ENCODE measurements at places on chromosomes 13 and 19.

- no peak for DNase-seq
Observed at GRCh38 chr19:11554160-11554559, 4.9 kb downstream of the ELOF1 start.

GRCh38 chr13:51192348-51192747 lies 29.9 kb upstream of the FAM124A start:
- no peak for DNase-seq

- no peak for DNase-seq
Observed at GRCh38 chr13:74090869-74091605, 43.2 kb downstream of the KLF12 start.

- DNase-seq: no peak
Observed at GRCh38 chr13:37701972-37702371, 103.4 kb upstream of the POSTN start.

DNA sequence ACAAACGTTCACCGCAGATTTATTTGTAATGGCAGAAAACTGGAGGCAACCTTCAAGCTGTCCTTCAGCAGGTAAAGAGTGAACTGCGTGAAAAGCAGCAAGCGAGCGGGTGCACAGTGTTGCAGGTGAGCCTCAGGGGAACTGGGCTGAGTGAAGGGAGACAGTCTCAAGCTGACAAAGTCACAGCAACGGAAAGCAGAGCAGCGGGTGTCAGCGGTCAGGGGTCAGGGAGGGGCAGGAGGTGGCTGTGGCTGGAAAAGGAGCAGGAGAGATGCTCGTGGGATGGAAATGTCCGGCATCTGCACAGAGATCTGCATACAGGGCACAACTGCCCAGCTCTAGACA lies 8.5 kb upstream of the RASA3 start:
- no peak for DNase-seq

DNA sequence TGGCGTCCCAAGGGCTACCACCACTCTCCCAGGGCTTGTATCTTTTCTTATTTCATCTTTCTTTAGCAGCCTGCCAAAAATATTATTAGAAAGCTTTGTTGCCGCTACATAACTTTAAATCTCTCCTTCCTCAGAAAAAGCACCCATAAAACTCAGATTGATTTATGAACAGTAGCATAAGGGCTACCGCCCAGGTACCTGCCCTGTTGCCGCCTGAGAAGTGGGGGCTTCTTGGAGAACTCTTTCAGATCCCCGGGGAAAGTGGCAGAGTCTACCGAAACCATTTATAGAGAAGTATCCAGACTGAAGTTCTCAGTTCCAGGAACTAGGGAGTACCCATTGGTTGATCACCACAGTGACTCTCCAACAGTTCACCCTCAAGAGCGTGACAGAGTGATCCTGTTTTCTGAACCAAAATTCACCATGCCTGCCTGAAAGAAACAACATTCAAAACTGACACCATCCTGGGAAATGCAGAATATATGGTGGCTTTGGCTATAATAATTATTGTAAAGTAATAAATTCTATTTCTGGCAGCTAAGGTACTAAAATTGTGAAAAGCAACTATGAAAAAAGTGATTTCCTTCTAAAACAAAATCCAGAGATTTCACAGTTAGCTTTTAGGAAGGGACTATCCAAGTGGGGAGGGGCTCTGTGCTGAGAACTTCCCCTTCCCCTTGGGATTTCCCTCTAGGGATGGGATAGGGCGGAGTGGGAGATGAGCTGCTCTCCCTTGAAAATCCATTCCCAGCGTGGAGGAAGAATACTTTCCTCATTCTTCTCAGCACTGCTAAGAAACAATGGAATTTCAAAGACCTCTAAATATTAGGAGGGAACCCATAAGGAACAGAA lies 877 bp upstream of the N4BP2L1 start:
- no peak for DNase-seq

GRCh38 chr13:113655346-113656002 lies 2.5 kb downstream of the ATP4B start:
- no peak for DNase-seq

GRCh38 chr19:1000095-1000494 lies at the start of gene GRIN3B:
TSS of gene GRIN3B (plus strand) at chr19:1000419. CDS start at chr19:1000438, 19 bp downstream.
- peak; percentile 48 for DNase-seq

GRCh38 chr19:924553-925086 lies 1.2 kb upstream of the ARID3A start:
- no peak for DNase-seq

- DNase-seq: no peak
Observed at GRCh38 chr13:100597253-100597652, 8.7 kb upstream of the GGACT start.

GRCh38 chr19:1172353-1173158 lies 1.5 kb downstream of the SBNO2 start:
- DNase-seq: no peak

DNA sequence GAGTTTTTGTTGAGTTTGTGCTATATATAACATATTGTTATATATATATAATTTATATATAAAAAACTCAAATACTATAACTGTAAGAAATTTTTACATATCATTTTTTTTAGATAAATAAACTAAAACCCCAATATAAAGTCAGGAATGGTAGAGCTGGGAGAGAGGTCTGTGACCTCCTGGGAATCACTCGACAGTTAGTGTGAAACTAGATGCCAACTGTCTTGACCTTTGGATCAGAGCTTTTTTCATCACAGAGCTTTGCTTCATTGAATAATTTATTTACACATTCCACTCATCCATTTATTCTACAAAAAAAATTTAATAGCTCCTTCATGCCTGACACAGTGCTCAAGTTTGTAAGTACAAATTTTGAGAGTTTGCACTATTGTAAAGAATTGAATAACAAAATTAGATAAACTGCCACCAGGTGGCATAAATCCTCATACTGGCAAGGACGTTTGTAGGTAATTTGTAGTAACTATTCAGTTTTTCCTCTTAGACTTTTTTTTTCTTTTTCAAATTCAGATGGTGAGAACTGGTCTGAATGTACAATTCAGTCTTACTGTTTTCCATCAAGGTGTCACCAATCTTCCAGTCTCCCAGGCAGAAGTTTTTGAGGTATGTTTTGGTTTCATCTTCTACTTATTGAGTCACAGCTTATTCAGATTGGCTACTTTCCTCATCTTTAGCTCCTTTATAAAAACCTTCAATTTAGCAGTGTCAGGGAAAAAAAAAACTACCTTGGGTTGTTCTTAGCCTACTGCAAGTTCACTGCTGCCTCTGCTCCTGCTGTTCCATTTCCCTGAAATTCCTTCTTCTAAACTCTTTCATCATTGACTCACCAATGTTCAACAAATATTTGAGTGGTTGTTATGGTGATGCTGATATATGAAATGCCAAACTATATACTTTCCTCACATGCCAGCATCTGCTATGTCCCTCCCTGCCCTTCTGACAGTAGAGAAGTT lies 28.7 kb downstream of the LACC1 start:
- peak; percentile 27 for DNase-seq

DNA sequence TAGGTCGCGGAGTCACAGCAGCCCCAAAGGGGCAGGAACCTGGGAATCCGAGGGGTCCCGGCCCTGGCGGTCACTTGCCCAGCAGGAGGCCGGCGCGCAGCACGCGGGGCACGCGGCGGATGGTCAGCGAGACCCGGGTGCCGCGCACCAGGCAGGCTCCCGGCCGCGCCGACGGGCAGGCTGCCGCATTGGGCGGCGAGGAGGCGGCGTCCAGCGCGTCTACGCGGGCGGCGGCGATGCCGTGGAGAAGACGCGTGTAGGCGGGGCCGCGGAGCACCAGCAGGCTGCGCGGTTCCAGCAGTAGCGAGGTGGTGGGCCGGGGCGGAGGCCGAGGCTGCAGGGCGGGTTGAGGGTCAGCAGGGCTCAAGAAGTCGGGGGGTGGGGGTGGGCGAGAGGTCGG lies 607 bp upstream of the SYNE4 start:
- DNase-seq: no peak

- peak; percentile 42 for DNase-seq
Observed at GRCh38 chr13:46389457-46390451, 2.7 kb upstream of the RUBCNL start.

GRCh38 chr13:114115796-114116195 lies 16.6 kb downstream of the RASA3 start:
- DNase-seq: no peak

DNA sequence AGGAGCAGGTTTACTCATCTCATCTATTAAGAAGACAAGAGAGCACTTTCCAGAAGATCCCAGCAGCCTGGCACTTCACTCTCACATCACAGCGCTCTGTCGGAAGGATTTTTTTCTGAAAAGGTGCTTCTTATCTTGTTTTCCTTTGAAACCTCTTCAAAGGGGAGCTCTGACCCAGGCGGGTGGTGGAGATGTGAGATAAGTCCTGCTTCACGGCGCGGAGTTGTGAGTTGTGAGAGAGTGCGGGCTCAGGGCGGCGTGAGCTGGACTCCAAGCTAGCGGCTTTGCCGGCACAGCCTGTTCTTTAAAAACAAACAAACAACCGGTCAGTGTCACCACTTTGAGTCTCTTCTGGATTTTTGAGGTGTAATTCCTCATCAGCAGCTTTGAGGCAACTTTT lies 169.0 kb upstream of the ARGLU1 start:
- no peak for DNase-seq

DNA sequence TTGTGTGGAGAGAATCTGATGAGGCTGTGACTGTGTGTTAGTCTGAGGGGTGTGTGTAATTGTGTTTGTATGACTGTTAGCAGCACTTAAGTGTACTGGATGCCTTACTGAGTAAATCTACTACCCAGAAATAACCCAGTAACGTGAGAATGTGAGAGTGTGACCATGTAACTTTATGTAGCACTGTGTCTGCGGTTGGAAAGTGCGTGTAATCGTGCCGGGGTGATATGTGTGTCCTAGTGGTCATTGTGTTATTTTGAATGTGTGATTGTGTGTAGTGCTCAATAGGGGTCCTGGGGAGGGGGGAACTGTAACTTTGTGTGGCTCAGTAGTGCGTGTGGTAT lies 550 bp downstream of the ZNF383 start:
- no peak for DNase-seq

- no peak for DNase-seq
Observed at GRCh38 chr13:48477191-48477855, 55.6 kb downstream of the RCBTB2 start.

DNA sequence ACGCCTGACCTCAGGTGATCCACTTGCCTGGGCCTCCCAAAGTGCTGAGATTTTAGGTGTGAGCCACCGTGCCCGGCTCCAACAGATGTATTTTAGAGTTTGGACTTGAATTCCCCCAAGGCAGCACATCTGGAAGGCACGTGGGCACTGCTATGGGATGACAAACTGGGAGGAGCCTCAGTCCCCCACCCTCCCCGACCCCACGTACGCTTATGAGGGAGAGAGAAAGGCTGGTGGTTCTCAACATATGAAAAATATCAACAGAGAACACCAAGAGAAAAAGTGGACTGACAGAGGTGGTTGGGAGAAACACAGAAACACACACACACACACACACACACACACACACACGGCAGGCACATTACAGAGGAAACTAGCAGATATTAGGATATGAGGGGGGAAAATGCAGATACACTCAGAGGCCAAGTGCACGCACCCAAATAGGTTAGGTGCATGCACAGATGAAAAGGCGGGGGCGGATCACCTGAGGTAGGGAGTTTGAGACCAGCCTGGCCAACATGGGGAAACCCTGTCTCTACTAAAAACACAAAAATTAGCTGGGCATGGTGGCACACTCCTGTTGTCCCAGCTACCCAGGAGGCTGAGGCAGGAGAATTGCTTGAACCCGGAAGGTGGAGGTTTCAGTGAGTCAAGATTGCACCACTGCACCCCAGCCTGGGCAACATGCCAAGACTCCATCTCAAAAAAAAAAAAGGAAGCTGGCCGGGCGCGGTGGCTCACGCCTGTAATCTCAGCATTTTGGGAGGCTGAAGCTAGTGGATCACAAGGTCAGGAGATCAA lies 3.2 kb downstream of the STX10 start:
- no peak for DNase-seq
